Right renal cortex interstitium (tissue), 3 donors: ENCODE measurements at places on chromosomes 16 and 17.

DNA sequence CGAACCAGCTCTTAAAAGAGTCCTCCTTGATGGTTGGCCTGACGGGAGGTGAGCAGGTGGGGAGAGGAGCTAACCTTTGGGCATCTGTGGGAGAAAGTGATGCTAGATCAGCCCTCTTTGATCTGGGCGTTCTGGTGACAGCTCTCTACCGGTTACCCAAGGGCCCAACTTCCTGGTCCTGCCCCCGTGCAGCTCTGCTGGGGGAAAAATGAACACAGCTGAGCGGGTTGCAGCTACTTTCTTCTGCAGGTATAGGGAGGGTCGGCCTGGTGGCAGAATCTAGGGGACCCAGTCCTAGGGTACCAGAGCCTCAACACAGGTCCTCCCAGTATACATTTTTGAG lies 2.9 kb downstream of the SHISA9 start:
- no peak for DNase-seq

- DNase-seq = no peak
These were observed 199.9 kb downstream of the LGALS9B start for GRCh38 chr17:20267459-20267842.

GRCh38 chr16:68257906-68258800 lies 6.2 kb upstream of the SLC7A6 start:
- no peak for DNase-seq

GRCh38 chr16:50386774-50387173 lies 18.0 kb upstream of the BRD7 start:
- DNase-seq = no peak

- no peak for DNase-seq
These were observed 170.6 kb downstream of the TMEM132E start for GRCh38 chr17:34750004-34750403.

GRCh38 chr17:39738568-39738901 lies 797 bp downstream of the GRB7 start:
- DNase-seq = no peak

DNA sequence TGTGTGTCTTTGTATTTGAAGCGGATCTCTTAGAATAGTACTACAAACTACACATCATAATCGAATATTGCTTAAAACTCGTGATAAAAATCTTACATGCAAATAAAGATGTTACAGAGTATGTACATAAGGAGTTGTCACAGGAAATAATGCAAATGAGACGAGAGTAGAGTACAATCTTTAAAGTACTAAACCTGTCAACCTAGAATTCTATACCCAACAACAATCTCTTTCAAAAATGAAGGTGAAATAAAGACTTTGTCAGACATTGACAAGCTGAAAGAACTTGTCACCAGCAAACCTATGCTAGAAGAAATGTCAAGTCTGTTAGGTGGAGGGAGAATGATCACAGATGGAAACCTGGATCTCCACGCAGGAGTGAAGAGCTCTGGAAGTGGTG lies 83.7 kb upstream of the GNG13 start:
- DNase-seq = no peak

- DNase-seq = peak; percentile 74
These were observed 38.2 kb downstream of the HOXB1 start for GRCh38 chr17:48492401-48493298.

GRCh38 chr16:53080345-53081031 lies 25.7 kb downstream of the CHD9 start:
- DNase-seq = no peak

DNA sequence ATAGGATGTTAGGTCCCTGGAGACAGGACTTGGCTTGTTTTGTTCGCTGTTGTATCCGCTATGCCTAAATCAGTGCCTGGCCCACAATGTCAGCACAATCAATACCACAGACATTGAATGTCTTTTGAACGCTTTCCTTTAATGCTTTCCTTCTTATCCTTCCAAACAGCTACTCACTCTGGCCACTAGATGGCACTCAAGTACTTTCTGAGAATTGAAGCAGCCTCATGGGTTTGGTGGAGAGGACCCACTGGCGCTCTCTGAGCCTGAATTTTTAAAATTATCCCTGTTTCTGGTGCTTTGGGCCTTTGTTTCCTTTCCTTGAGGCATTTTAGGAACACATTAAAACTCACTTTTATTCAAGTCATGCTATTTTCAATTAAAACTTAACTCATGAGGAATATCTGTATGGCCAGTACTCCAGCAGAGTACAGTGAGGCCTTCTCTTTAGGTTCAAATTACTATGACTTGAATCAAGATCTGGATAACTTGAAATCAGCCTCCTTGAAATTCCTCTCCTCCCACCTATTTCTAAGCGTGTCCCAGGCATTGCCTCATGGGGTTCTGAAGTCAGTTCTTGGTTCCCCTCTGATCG lies 3.2 kb upstream of the NLRP1 start:
- peak; percentile 63 for DNase-seq

- DNase-seq = no peak
These were observed 4.0 kb downstream of the ITGAD start for GRCh38 chr16:31397096-31397660.

DNA sequence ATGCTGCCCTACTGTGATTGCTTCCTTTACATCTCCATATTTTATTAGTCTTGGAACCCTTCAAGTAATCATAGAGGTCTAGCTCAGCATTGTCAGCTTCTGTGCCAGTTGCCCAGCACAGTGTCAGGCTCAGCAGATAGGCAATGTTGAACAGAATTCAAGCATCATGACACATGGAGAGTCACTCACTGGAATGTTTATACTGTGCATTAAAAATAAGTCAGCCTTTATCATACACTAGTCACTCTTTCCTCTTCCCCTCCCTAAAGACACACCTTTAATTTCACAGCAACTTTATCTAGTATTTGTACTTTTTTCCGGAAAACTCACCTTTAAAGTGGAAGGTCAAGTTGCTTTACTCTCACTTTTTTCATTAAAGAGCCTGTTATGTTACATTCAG lies 253.8 kb upstream of the CDH11 start:
- no peak for DNase-seq

- no peak for DNase-seq
These were observed 44.1 kb downstream of the CYB5D2 start for GRCh38 chr17:4187076-4187475.

DNA sequence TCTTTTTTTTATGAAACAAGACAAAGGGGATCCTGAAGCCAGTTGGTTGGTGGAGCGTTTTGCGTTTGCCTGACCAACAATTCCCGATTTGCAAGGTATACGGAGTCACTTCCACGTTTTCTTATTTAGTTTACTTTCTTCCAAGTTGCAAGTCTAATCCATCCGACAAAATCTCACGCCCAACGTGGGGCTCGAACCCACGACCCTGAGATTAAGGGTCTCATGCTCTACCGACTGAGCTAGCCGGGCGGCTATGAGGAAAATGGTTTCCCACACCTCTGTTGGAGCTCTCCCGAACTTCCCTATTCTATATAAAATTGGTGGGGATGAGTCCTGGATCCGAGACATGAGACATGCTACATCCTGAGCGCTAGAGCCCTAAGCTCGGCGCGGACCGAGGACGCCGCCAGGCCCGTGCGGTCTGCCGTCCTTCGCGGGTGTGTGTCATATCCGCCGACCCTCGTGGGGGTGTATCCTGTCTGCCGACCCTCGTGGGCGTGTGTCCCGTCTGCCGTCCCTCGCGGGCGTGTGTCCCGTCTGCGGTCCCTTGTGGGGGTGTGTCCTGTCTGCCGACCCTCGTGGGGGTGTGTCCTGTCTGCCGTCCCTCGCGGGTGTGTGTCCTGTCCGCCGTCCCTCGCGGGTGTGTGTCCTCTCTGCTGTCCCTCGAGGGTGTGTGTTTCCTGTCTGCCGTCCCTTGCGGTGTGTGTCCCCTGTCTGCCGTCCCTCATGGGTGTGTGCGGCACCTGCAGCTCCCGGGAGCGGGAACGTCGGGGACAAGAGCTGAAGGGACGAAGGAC lies 22.6 kb downstream of the ZNF213 start:
- no peak for DNase-seq

DNA sequence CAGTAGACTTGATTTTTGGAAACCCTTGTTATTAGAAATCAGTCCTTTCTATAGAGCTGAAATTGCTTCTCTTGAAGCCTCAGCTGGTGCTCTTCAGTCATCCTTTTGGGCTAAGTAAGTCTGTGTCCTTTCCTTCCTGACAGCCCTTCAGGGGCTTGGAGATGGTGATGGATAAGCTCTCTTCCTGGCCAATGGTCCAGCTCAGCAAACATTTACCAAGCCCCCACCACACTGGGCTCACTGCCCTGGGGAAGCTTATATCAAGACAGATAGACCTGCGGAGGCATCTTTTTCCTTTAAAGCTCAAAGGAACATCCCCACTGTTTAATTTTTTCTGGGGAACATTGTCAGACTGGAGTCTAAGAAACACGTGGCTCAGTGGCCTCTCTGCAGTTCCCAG lies 139.6 kb downstream of the HAPSTR1 start:
- no peak for DNase-seq

- DNase-seq = no peak
These were observed 506 bp downstream of the ATP5MC1 start for GRCh38 chr17:48892940-48893645.

DNA sequence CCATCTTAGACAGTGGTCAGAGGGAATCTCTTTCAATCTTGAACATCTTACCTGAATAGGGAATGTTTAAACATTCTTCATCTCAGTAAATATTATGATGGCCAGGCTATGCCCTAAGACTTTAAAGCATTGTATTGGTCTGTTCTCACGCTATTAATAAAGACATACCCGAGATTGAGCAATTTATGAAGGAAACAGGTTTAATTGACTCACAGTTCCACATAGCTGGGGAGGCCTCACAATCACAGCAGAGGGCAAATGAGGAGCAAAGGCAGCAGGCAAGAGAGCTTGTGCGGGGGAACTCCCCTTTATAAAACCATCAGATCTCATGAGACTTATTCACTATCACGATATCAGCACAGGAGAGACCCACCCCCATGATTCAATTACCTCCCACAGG lies 55.3 kb upstream of the SOX9 start:
- DNase-seq = no peak

DNA sequence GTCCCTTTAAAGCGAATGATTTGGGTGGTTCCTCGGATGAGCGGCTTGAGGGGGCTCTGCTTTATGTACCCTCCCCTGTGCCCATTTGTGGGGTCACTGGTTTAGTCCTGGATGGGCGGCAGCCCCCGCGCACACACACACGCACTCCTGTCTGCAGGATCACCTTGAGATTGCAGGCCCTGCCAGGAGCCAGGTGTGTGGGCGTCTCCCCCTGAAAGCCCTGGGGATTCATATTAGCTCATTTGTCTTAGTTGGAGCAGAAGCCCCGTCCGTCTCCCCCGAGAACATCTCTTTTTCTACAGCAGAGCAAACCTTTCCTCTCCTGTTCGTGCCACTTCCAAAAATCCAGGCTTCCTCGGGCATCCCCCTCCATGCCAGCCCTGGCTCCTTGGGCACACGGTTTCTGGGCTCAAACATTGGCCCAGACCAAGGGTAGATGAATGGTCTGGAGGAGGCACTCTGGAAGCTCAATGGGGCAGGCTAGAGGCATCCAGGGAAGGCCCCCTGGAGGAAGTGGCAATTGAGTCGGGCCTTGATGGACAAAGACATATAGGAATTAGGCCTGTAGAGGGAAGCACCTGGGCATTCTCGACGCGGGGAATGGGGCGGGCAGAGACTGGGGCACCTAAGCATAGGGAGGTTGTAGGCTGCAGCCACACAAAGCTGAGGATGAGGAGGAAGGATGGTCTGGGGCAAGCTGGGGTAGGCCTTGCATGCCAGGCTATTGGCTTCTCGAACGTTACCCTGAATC lies 218.5 kb upstream of the GSE1 start:
- no peak for DNase-seq

- no peak for DNase-seq
These were observed 119.0 kb downstream of the RMI2 start for GRCh38 chr16:11464241-11464640.

- no peak for DNase-seq
These were observed 71.1 kb upstream of the MED9 start for GRCh38 chr17:17405673-17406072.

DNA sequence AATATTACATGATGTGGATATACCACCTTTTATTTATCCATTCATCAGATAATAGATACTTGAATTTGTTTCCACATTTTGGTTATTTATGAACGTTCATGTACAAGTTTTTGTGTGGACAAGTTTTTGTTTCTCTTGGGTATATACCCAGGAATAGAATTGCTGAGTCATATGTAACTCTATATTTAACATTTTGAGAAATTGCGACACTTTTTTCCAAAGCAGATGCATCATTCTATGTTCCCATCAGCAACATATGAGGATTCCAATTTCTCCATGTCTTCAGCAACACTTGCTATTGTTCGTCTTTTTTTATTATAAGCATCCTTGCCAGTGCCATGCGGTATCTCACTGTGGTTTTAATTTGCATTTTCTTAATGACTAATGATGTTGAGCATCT lies 93.9 kb downstream of the GSG1L start:
- no peak for DNase-seq

GRCh38 chr17:61720016-61720795 lies 129.2 kb upstream of the NACA2 start:
- DNase-seq = no peak
